Stimulated activated naive B cell treated with anti-CD40 and anti-IgM and Interleukin-4, amounts not matched to agents 10 μg/mL and 1 μg/mL and 100 μg/mL, for 72 hours (primary cell): ENCODE measurements at places on chromosomes 3 and 15.

- H3K27me3 ChIP-seq, result no peaks in the 10 kb centered on the region
- H3K36me3 ChIP-seq, result peaks cover 28% of the 10 kb centered on the region
- DNase-seq, result no peak
- peak overlapping the region; percentile 99 for H3K27ac ChIP-seq
- peaks cover 38% of the 10 kb centered on the region for H3K4me1 ChIP-seq
- H3K4me3 ChIP-seq, result peak overlapping the region; percentile 97
Observed at GRCh38 chr3:134486577-134487041, 752 bp downstream of the CEP63 start.

- no peaks in the 10 kb centered on the region for H3K4me1 ChIP-seq
- H3K27me3 ChIP-seq, result no peaks in the 10 kb centered on the region
- no peak for DNase-seq
- H3K36me3 ChIP-seq, result peaks cover 60% of the 10 kb centered on the region
- H3K27ac ChIP-seq, result no peak overlapping the region
- no peak overlapping the region for H3K4me3 ChIP-seq
Observed at GRCh38 chr3:157182879-157183278, 22.9 kb upstream of the CCNL1 start.

DNA sequence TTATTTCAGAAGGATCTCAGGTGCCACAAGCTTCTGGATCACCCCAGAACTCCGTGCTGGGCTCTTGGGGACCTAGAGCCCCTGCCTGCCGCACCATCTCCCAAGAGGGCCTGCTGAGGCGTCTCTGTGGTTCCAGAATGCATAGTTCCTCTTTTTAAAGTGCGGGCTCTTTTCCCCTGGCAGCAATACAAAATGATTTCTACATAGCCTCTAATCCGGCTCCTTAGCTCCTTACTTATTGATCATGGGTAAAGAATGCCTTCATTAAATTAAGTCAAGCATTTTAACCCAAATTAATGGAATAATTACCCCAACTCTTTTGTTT, 121.9 kb downstream of the ATP10A start:
- no peaks in the 10 kb centered on the region for H3K36me3 ChIP-seq
- DNase-seq, result peak; percentile 45
- no peak overlapping the region for H3K27ac ChIP-seq
- peak overlapping the region; percentile 41 for H3K4me3 ChIP-seq
- peaks cover 22% of the 10 kb centered on the region for H3K4me1 ChIP-seq

- no peaks in the 10 kb centered on the region for H3K36me3 ChIP-seq
- no peak overlapping the region for H3K4me3 ChIP-seq
- no peak for DNase-seq
Observed at GRCh38 chr3:63595221-63595620, 57.3 kb upstream of the SNTN start.

- H3K27ac ChIP-seq, result no peak overlapping the region
- H3K36me3 ChIP-seq, result no peaks in the 10 kb centered on the region
Observed at GRCh38 chr15:63018639-63019038, 23.9 kb upstream of the TPM1 start.

GRCh38 chr3:95456835-95457234, 1357.6 kb upstream of the EPHA6 start:
- no peak overlapping the region for H3K27ac ChIP-seq
- H3K4me3 ChIP-seq, result no peak overlapping the region
- H3K27me3 ChIP-seq, result no peaks in the 10 kb centered on the region
- no peak for DNase-seq
- H3K36me3 ChIP-seq, result no peaks in the 10 kb centered on the region
- no peaks in the 10 kb centered on the region for H3K4me1 ChIP-seq

DNA sequence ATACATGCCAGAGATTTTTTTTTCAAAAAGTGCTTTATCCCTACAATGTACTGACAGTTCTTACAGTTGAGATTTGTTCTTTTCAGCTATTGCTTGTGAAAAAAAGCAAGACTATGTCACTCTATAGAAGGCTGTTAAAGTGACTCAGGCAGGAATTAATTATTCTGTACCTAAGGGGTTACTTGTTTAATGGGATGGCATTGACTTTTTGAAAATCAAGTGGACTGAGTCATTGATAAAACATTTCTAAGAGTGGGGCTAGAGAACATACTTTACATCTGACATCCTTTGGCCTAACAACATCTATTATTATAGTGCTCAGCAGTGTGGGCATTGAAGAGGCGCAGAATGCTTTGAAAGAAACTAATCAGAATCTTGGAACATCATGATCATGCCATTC, 34.3 kb downstream of the INTS14 start:
- no peak overlapping the region for H3K4me3 ChIP-seq
- peaks cover 29% of the 10 kb centered on the region for H3K36me3 ChIP-seq
- no peaks in the 10 kb centered on the region for H3K27me3 ChIP-seq
- DNase-seq, result no peak
- no peak overlapping the region for H3K27ac ChIP-seq
- peaks cover 5% of the 10 kb centered on the region for H3K4me1 ChIP-seq

DNA sequence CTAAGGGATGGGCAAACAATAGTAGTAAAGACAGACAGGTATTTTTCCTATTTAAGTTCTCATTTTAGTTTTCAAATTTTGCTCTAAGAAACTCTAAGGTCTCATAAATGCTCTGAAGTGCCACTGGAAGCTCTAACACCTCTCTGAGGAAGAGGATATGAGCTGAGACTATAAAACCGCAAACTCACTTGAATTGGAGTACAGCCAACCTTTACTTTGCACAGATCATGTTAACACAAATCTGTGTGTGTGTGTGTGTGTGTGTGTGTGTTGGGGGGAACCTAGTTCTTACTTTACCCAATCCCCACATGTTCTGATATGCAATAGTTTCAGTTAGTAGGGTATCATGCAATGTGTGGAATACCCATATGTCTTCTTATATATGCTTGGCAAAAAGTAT, 446.8 kb downstream of the CHL1 start:
- no peak overlapping the region for H3K4me3 ChIP-seq
- H3K4me1 ChIP-seq, result no peaks in the 10 kb centered on the region
- no peak overlapping the region for H3K27ac ChIP-seq
- no peaks in the 10 kb centered on the region for H3K36me3 ChIP-seq
- no peaks in the 10 kb centered on the region for H3K27me3 ChIP-seq

DNA sequence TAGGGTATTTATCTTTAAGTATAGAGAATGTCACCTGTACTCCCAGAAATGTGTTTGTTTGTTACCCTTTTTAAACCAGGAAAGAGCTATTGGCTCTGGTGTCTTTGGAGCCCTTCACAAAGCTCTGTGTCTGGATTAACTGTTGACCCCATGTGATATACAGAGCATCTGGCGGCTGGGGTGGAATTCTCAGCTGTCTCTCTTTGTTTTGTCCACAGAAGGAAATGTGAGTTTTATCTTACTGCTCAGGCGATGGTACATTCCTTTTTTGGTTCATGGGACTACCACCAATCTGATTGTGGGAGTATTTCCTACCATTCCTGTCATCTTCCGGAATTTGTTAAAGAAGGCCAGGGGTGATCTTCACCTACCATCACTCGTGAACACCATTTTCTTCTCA, 120.3 kb downstream of the AKAP13 start:
- peaks cover 85% of the 10 kb centered on the region for H3K4me1 ChIP-seq
- peak overlapping the region; percentile 88 for H3K27ac ChIP-seq
- peaks cover 12% of the 10 kb centered on the region for H3K36me3 ChIP-seq
- DNase-seq, result no peak
- H3K27me3 ChIP-seq, result no peaks in the 10 kb centered on the region

DNA sequence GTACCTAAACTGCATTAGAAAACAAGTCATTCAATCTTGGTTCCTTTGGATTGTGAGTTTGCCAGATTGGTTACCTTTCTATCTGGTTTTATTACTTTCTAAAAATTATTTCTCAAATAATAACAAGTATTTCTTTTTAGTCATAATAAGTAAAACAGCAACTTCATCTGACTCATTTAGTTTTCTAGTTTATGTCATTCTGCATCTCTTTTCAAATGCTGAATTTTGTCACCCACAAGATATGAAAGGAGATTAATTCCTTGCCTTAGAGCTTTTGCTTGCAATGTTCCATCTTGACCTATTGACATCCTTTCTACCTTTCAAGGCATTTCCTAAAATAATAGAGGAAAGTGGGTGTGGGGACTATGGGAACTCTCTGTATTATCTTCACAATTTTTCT, 253.6 kb upstream of the PEX5L start:
- no peak overlapping the region for H3K27ac ChIP-seq
- no peaks in the 10 kb centered on the region for H3K27me3 ChIP-seq
- no peak overlapping the region for H3K4me3 ChIP-seq
- DNase-seq, result no peak
- no peaks in the 10 kb centered on the region for H3K36me3 ChIP-seq

GRCh38 chr3:68703066-68703465, 229.3 kb downstream of the TAFA4 start:
- no peaks in the 10 kb centered on the region for H3K4me1 ChIP-seq
- no peaks in the 10 kb centered on the region for H3K36me3 ChIP-seq
- DNase-seq, result no peak
- H3K4me3 ChIP-seq, result no peak overlapping the region
- H3K27me3 ChIP-seq, result no peaks in the 10 kb centered on the region

DNA sequence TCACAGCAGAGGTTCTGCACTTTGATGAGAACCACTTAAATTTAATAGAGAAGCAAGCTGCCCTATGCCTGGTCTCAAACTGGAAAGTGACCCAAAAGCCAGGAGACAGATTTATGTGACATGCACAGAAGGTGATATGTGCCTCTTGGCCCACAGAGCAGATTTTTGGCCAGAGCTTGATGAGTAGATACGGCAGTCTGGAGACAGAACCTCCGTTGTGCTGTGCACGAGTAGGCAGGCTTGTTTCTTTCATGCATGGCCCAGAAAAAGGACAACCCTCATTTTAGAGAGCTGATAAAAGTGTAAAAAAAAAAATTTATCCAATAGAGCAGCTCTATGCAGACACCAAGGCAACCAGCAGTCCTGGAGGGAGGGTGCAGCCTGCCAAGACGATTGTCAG, 423.1 kb downstream of the CNTN6 start:
- DNase-seq, result no peak
- H3K27ac ChIP-seq, result no peak overlapping the region
- H3K27me3 ChIP-seq, result no peaks in the 10 kb centered on the region
- no peaks in the 10 kb centered on the region for H3K36me3 ChIP-seq
- no peak overlapping the region for H3K4me3 ChIP-seq
- no peaks in the 10 kb centered on the region for H3K4me1 ChIP-seq

DNA sequence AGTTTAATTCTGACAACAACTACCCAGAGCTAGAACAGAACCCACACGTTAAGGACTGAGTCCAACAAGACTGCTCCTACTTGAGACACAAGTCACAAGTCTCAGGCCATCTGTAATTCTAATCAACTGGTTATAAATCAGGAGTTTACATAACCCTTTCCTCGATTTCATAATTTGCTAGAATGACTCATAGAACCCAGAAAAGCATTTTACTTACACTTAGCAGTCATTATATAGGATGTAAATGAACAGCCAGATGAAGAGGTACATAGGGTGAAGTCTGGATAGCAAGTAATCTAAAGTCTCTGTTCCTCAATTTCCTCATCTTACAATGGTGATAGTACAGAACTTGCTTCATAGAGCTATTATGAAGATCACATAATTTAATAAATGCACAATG, 1018.2 kb downstream of the DIPK2A start:
- no peak for DNase-seq
- H3K27me3 ChIP-seq, result no peaks in the 10 kb centered on the region
- H3K4me3 ChIP-seq, result no peak overlapping the region
- no peak overlapping the region for H3K27ac ChIP-seq
- no peaks in the 10 kb centered on the region for H3K36me3 ChIP-seq
- H3K4me1 ChIP-seq, result no peaks in the 10 kb centered on the region

- no peak for DNase-seq
- peaks cover 3% of the 10 kb centered on the region for H3K36me3 ChIP-seq
- H3K27ac ChIP-seq, result peak overlapping the region; percentile 94
- peaks cover 18% of the 10 kb centered on the region for H3K4me1 ChIP-seq
Observed at GRCh38 chr15:45023659-45024225, 747 bp downstream of the SORD start.

- no peak overlapping the region for H3K4me3 ChIP-seq
- H3K27me3 ChIP-seq, result peaks cover 3% of the 10 kb centered on the region
- H3K27ac ChIP-seq, result no peak overlapping the region
- H3K4me1 ChIP-seq, result no peaks in the 10 kb centered on the region
Observed at GRCh38 chr3:127637971-127638370, 9.0 kb downstream of the PODXL2 start.

DNA sequence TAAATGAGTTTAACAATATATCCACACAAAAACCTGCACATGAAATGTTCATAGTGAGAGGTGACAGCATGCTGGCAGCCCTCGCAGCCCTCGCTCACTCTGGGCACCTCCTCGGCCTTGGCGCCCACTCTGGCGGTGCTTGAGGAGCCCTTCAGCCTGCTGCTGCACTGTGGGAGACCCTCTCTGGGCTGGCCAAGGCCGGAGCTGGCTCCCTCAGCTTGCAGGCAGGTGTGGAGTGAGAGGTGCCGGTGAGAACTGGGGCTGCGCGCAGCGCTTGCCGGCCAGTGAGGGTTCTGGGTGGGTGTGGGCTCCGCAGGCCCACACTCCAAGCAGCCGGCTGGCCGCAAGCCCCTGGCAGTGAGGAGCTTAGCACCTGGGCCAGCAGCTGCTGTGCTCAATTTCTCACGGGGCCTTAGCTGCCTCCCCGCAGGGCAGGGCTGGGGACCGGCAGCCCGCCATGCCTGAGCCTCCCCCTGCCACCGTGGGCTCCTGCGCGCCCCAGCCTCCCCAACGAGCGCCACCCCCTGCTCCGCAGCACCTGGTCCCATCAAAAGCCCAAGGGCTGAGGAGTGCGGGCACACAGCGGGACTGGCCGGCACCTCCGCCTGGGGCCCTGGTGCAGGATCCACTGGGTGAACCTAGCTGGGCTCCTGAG, 3.4 kb downstream of the CCDC13 start:
- no peak overlapping the region for H3K27ac ChIP-seq
- peaks cover 8% of the 10 kb centered on the region for H3K4me1 ChIP-seq
- DNase-seq, result no peak
- no peak overlapping the region for H3K4me3 ChIP-seq
- peaks cover 5% of the 10 kb centered on the region for H3K36me3 ChIP-seq
- H3K27me3 ChIP-seq, result peaks cover 6% of the 10 kb centered on the region

GRCh38 chr15:60362321-60363086, 35.3 kb downstream of the ANXA2 start:
- peaks cover 36% of the 10 kb centered on the region for H3K36me3 ChIP-seq
- DNase-seq, result no peak
- no peak overlapping the region for H3K27ac ChIP-seq
- H3K4me1 ChIP-seq, result no peaks in the 10 kb centered on the region
- H3K4me3 ChIP-seq, result no peak overlapping the region
- H3K27me3 ChIP-seq, result no peaks in the 10 kb centered on the region

- peaks cover 5% of the 10 kb centered on the region for H3K27me3 ChIP-seq
- no peaks in the 10 kb centered on the region for H3K36me3 ChIP-seq
- DNase-seq, result peak; percentile 21
- peak overlapping the region; percentile 95 for H3K27ac ChIP-seq
- peaks cover 39% of the 10 kb centered on the region for H3K4me1 ChIP-seq
Observed at GRCh38 chr3:141796889-141797781, 33.9 kb downstream of the GRK7 start.

DNA sequence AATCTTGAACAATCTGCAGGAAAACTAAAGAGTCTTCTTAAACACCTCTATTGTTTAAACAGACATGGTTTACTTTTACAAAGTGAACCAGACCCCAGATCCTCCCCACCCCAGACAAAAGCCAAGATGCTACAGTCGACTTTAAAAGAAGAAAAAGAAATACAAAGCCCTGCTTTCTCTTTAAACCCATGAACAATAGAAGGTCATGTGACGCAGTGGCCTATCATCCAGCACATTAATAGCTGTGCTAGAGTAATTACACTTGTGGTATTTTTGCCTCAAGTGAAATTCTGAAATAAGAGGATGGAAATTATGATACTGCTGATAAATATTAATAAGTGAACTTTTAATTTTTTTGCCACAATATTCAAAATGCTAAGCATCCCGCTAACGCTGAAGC, 613.4 kb downstream of the FOXP1 start:
- no peaks in the 10 kb centered on the region for H3K27me3 ChIP-seq
- no peak overlapping the region for H3K4me3 ChIP-seq
- DNase-seq, result no peak
- peaks cover 63% of the 10 kb centered on the region for H3K36me3 ChIP-seq
- H3K27ac ChIP-seq, result peak overlapping the region; percentile 32

- H3K4me3 ChIP-seq, result no peak overlapping the region
- H3K27me3 ChIP-seq, result no peaks in the 10 kb centered on the region
- no peak for DNase-seq
Observed at GRCh38 chr3:100438623-100438974, 37.3 kb downstream of the LNP1 start.
